ENCODE measurements at places on chromosomes 6 and 20.

GRCh38 chr20:59165891-59166709 is 2.5 kb downstream of the ZNF831 start:
- no peak for DNase-seq

DNA sequence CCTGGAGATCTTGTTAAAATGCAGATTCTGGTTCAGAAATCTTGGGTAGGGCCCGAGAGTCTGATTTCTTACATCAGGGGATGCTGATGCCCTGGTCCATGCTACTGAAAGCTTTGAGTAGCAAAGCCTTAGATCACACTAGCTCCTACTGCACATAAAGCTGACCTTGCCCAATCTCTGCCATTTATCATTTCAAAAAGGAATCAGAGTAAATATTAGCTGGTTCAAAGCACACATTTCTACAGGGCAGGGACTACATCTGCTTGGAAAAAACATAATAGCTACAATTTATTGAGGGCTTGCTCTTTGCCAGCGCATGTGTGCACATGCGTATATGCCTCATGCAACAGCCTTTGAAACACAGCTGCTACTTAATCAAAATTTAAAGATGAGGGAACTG is 440.4 kb upstream of the ARID1B start:
- DNase-seq = no peak

GRCh38 chr6:42551217-42551616 is 12.6 kb upstream of the UBR2 start:
- no peak for DNase-seq

DNA sequence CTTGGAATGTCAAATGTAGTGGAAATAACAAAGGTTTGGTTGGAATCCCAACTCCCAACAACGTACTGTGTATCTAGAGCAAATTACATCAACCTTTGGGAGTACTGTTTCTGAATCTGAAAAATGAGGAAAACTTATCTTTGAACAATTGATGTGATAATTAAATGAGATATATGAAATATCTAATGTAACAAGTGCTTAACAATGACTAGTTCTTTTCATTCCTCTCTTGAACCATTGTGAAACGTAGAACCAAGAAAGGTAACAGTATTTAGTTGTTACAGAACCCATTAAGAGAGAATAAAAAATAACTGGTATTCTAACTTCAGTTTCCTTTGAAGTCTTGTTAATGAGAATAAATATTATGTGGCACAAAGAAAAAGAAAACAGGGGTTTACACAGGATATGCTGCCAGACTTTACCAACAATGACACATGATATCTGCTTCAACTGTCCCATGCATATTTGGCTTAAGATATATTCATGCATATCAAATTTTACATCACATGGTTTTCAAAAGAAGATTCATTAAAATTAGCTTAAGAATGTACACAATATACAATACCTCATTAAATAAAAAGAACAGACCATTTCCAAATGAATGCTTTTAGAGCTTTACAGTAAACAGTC is 111.8 kb downstream of the ATG5 start:
- DNase-seq = no peak

- no peak for DNase-seq
Observed at GRCh38 chr20:51413857-51414256, 128.7 kb downstream of the NFATC2 start.

DNA sequence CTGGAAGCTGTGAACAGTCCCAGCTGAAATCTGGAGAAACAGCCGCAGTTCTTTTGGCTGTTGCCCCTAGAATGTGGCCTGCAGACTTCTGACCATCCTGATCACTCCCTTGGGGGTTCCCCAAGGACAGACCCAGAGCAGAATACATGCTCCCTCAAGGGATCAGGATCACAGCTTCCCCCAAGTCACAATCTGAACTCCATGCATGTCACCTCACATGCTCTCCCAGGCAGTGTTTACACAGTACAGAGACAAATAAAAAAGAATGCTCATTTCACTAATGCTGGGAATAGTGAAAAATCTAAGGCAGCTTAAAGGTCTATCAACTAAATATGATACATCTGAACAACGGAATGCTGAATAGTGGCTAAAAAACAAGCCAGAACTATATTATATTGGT is 20.5 kb downstream of the SPAG4 start:
- no peak for DNase-seq

All from cortex of kidney (tissue), 1 donor.